A549 treated with Hydrocortisone at 1 μM for 4 hours (cell line): ENCODE measurements at places on chromosomes 13 and 19. TPM values are rescaled to one million over a fixed set of nuclear protein-coding genes. Genes with fewer than 3 reads are reported as not detected.

The C19orf85 gene
- total RNA-seq = not detected in 5 replicates

The TMEM38A gene
- 0.93 to 1.2 TPM (median 1.1 TPM) in 5 replicates for total RNA-seq

The IGFL1 gene
- total RNA-seq = 1.0 to 2.8 TPM (median 2.2 TPM) in 5 replicates

The ENOX1 gene
- 1.9 to 2.4 TPM (median 2.1 TPM) in 5 replicates for total RNA-seq

The NUP62 gene
- total RNA-seq = 83.4 to 88.1 TPM (median 83.9 TPM) in 5 replicates

The NLRP5 gene
- 0.03 to 0.07 TPM (median 0.05 TPM) in 4 of 5 replicates, not detected in the other for total RNA-seq

The TMEM238 gene
- total RNA-seq = 1.4 to 10.5 TPM (median 8.0 TPM) in 5 replicates

The PSG2 gene
- total RNA-seq = 0.05 TPM in 1 of 5 replicates, not detected in the others

The S1PR4 gene
- 0.06 to 0.22 TPM (median 0.12 TPM) in 4 of 5 replicates, not detected in the other for total RNA-seq

The ZNF135 gene
- not detected in 5 replicates for total RNA-seq

The PABPC3 gene
- total RNA-seq = 0.12 to 0.17 TPM (median 0.15 TPM) in 5 replicates
